ENCODE measurements at places on chromosomes 5 and 9.

DNA sequence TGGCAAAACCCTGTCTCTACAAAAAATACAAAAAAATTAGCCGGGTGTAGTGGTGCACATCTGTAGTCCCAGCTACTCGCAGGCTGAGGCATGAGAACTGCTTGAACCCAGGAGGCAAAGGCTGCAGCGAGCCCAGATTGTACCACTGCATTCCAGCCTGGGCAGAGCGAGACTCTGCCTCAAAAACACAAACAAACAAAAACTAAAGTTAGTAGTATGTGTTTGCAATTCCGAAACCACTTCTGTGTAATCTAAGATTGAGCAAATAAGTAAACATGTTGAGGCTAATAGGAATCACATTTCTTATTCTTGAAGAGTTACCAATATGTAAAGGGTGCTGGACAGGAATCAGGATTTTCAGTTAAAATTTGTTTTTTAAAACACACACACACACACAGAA, 70.0 kb upstream of the SUSD1 start:
- DNase-seq, result no peak

DNA sequence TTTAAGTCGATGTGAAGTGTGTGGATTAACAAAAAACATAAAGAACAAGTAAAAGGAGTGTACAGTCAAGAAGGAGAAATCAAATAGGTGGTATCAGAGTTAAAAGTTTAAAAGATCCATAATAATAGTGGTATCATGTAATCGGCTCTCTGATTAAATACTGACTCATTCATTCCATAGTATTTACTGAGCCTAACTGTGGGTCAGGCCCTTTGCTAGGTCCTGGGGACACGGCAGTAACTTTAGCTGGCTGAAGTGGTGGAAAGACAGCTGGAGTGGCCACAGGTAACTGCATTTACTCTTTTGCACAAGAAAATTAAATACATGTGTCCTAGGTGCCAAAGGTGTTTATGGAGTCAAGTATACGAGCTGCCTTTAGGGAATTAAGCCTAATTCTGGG, 124.0 kb downstream of the GNAQ start:
- no peak for DNase-seq

DNA sequence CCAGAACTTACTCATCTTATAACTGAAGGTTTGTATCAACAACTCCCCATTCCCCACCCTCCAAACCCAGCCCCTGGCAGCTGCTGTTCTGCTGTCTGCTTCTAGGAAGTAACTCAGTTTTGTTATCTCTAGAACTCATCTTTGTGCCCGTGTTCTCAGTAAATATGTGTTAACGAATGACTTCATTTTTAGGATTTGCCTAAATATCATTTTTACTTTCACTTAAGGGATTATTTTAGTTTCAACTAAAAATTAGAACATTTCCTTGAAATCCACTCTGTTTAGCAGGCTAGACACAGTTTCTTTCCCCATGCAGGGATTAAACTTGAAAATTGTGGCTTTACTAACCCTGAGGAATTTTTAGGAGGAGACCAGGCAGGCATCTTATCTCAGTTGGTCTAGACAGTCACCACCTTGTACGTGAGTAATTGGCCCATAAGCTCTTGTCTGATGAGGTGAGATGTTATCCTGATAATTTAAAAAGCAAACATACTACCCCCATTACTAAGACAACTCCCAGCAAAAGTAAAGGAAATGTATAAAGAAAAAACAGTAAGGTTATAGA, 68.2 kb upstream of the TNFAIP8 start:
- no peak for DNase-seq

GRCh38 chr5:134902071-134902801, 2.7 kb upstream of the PCBD2 start:
- DNase-seq, result no peak

DNA sequence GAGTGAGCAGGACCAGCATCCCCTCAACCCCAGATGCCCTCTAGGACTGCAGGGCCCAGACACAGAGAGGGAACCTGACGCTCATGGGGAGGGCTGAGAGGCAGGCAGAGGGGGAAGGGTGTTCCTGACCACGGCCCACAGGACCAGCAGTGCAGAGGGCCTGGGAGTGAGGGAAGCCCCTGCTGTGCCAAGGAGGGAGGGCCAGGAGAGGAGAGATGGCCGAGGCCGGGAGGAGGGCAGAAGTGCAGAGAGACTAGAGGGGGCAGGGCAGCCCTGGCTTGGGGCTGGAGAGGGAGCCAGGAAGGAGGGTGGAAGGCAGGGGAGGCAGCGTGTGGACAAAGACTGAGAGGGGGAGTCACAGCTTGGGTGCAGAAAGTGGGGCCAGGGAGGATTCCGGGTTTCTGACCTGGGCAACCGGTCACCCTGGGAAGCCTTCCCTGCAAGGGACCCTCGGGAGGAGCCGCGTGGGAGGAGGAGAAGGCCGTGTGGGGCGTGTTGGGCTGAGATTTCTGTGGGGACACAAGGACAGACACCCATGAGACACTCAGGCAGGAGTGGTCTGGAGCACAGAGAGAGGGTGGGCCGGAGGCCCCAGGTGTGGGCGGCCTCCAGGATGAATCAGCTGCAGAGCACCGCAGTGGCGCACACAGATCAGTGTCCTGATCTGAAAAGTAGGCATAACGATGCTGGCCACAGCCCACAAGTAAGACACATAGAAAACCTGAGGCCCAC, 117.5 kb downstream of the ADAMTS2 start:
- DNase-seq, result no peak

DNA sequence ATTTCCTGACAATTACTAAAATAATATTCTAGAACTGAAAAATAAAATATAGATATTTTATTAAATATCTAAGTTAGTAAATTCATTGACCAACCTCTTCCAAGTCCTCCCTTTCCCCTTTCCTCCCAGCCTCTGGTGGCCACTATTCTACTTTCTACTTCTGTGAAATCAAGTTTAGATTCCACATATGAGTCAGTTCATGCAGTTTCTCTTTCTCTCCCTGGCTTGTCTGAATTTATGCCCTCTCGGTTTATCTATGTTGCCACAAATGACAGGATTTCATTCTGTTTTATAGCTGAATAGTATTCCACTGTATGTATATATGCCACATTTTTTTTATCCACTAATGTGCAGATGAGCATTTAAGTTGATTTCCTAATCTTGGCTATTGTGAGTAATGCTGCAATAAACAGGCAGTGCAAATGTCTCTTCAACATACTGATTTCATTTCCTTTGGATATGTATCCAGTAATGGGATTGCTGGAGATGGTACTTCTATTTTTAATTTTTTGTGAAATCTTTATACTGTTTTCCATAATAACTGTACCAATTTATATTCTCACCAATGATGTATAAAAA, 52.3 kb downstream of the WDR36 start:
- no peak for DNase-seq

GRCh38 chr5:175860531-175861045, 10.8 kb upstream of the CPLX2 start:
- no peak for DNase-seq

DNA sequence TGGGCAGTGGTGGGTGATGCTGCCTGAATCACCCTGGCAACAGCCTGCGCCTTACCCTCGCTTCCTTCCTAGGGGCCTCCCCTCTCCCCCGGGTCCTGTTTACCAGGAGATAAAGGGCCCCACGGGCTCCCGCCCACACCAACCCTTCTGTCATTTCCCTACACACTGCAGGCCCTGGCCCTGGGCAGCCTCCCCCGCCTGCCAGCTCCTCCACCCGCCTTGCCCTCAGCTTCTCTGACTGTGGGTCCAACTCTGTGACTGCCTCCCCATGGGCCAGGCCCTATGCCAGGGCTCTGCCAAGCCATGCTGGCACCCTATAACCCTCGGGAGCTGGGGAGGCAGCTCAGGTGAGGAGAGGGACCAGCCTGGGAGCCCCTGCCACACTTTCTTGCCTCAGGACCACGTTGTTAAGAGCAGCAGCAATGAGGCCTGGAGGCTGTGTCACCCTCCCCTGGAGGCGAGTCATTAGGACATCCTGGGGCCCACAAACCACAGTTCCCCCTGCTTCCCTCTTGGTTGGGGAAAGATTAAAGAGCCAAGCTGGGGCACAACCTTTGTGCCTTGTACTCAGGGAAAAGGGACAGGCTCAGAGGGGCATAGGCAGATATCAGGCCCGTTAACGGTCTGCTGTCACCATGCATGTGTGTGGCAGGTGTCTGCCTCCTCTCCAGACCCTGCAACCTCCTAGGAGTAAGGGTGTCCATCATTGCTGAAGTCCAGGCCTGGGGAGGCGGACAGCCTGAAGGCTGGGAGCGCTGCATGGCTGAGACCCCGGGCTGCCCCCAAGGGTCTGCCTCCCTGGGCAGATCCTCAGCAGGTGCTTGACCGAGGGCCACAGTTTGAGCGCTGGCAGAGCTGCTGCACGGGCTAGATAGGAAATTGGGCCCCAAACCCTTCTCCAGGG, 2.8 kb downstream of the MGAT4B start:
- DNase-seq, result no peak

DNA sequence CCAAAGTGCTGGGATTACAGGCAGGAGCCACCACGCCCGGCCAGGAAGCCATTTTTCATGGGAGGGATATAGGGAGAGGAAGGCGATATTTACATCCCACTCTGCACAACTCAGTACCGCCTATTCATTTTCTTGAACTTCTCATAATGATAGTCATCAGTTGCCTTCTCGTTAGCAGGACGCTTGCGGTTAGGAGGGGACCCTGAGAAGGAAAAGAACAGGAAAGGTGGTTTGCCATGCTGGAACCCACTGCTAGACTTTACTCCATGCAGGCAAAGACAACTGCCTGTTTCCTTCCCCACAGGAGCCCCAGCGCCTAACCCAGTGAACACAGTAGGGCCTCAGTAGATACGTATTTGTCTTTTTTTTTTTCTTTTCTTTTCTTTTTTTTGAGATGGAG, 4.1 kb upstream of the TOR1A start:
- no peak for DNase-seq

DNA sequence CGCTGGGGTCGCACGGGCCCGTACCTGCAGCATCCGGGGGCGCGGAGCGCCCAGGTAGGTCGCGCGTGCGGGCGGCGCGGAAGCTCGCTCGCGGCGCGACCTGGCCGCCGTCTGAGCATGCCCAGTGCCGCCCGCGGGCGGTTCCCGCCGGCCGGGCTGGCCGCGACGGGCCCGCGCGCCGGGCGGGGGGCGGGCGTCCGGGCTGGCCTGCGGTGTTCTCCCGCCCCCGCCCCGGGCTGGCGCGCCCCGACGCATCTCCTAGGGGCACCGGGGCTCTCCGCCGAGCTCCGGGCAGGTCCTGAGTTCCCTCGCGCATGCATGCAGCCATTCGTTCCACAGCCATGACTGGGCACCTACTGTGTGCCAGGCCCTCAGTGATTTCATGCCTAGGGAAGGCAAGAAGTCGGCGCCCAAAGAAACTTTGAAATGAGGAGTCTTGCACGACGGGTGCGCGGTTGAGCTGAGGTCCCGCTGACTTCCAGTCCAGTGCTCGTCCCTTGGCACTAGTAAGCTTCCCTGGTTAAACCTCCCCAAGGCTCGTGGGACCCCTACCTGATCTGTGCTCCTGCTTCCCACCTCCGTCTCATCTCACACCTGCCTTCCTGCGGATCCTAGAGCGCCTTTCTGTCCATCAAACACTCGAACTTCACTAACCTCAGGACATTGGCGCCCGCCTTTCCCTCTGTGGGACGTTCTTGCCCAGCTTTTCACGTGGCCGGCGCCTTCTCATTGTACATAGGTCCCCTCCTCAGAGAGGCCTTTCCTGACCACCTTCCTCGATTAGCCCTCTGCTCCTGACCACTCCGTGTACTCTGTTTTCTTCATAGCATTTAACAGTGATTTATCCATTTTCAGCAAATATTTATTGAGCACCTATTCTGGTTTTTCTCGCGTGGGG, at the start of gene PTPN3:
Gene PTPN3, minus strand, starts transcription at position 113 of the 898 bp plus-strand sequence. CDS start 34,873 bp downstream, outside the sequence.
- DNase-seq, result no peak

DNA sequence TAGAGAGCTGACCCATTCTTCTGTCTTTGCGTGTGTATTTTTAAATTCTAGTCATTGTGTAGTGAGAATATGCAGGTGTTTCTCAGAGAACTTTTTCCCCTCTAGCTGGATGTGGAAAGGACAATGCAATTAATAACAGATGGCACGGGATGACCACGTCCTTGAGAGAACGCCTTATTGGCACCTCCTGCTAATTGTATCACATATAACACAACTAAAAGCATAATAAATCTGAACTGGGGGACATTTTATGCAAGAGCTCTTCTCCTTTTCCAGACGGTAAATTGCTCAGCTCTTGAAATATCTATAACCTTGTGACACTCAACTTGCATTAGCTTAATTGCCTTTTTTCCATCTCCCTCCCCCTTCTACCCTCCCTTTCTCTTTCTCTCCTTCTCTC, 62.9 kb upstream of the IZUMO3 start:
- DNase-seq, result no peak

DNA sequence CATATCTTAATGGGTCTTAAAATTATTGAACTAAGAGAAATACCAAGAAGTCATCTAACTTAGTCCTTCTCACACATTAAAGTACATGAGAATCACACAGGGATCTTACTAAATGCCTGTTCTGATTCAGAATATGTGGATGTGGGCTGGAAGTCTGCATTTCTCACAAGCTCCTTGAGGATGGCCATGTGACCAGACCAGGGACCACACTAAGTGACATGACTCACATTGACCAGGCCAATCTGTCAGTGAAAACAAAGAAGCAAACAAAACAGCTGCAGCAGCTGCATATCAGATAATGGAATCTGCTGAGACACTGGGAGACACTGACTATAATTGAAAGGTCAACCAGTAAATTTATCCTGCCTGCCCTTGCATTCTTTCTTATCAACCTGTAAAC, 110.5 kb downstream of the ADAMTS12 start:
- DNase-seq, result no peak

GRCh38 chr5:22572941-22573340, 280.2 kb downstream of the CDH12 start:
- no peak for DNase-seq

GRCh38 chr5:140672455-140673186, 755 bp downstream of the DND1 start:
- no peak for DNase-seq
